ENCODE measurements at places on chromosomes 12 and 14.

DNA sequence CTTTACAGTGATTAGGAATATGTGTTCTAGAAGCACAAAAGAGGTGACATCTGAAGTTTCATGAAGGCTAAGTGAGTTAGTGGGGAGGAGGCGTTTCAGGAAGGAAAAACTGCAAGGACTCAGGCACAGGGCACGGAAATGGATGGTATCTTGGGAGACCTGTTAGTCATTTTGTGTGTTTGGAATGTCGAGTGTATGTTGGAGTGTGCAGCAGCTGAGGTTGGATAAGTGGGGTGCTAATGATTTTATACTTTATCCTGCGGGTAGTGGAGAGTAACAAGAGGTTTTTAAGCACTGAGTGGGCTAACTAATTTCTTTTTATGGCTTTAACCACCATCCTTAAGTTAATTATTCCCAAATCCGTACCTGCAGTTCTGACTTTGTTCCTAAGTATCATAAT, 571.5 kb upstream of the FBXO33 start:
- DNase-seq: no peak

DNA sequence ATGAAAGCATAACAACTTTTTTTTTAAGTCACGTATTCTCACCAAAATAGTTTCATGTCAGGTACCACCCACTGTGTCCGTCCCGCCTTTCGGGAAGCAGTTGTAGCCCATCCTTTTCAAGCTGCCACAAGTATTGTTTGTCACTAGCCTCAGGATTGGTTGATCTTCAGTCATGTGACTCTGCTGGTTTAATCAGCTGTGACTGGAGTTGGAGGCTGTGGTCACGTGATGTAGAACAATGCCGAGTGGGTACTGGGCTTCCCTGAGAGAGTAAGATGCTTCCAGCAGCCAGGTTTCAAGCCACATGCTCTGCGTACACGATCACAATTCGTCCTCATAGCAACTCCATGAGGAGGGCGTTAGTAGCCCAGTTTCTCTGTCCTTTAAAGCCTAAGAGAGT, 83.0 kb upstream of the WSCD2 start:
- DNase-seq: no peak

DNA sequence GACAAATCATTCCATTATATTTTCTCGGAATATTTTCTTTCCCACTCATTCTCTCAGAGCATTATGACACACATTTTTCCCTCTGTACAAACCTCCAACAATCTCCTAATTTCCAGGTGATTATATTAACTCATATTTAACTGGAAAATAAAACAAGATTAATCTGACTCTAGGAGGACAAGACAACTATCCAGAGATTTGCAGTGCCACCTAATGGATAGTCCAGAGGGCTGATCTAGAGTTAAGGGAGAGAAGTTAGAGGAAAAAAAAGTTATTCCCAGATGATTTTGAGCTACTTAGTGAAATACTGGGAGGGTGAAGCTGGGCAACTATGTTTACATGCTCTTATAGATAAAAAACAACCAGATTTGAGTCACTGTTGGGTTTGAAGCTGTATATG, 161.7 kb downstream of the ALX1 start:
- DNase-seq: no peak

- DNase-seq: no peak
These were observed 56.6 kb downstream of the METTL25 start for GRCh38 chr12:82414926-82415325.

GRCh38 chr12:124236625-124237031, 58.3 kb upstream of the RFLNA start:
- no peak for DNase-seq

DNA sequence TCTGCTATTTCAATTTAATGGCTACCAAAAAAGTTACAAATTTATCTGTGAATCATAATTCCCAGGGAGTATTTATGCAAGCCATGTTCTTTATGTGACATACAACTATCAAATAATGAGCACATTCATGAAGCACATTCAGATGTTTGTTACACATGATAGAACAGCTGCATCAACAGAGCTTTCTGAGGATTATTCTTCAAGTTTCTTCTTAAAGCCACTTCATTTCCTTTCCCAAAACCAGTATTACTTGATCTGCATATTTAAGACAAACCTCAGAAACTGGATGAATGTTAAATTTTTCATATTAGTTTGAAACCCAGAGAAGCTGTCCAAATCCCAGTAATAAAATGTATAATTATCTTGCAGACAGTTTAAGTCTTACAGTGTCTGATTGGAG, 73.6 kb upstream of the SOX5 start:
- no peak for DNase-seq

Data from kidney (tissue), 22 donors.